ENCODE measurements at places on chromosomes 7 and 10. TPM values are rescaled to one million over a fixed set of nuclear protein-coding genes. Genes with fewer than 3 reads are reported as not detected.

DNA sequence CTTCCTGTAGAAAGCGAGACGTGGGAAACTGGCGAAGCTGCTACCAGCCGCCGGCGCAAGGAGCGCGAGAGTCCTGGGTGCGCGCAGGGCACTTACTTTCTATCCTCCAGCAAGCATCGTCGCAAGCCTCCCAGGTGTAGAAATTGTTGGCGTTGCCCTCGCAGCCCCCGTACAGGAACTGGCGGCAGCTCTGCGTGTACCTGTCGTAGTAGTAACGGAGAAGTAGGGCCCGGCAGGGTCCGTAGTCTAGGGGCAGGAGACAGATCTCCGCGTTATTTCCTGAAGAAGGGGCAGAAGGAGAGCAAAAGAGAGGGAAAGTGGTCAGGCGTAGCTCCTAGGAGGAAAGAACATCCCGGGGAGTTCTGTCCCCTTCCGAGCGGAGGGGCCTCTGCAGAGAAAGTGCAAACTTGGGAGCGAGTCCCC is 501 bp downstream of the TFPI2 start:
- DNase-seq: peak; percentile 5
- peaks cover 8% of the 10 kb centered on the region for H3K4me1 ChIP-seq
- H3K36me3 ChIP-seq: no peaks in the 10 kb centered on the region
- H3K27me3 ChIP-seq: peaks cover 69% of the 10 kb centered on the region

The FAS gene
- total RNA-seq: 33.4 TPM

DNA sequence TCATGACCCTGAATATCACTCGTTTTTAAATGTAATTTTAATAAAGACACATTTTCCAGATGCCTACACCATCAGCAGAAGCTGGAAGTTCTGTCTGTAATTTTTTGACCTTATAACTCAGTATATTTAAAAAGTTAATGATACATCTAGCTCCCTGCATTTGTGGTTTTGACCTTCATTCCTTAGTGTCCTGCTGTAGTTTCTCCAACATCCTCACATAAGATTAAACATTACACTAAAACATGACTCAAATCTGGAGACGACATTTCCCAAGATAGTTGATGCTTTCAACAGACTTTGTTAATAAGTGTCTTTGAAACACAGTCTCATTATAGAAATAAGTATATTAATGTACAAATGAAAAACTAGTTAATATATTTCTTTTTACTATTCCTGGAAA is 363.1 kb downstream of the POM121L12 start:
- no peaks in the 10 kb centered on the region for H3K27me3 ChIP-seq
- H3K4me3 ChIP-seq: no peak overlapping the region
- no peak for DNase-seq
- no peaks in the 10 kb centered on the region for H3K36me3 ChIP-seq

- DNase-seq: no peak
- H3K4me1 ChIP-seq: no peaks in the 10 kb centered on the region
- H3K36me3 ChIP-seq: no peaks in the 10 kb centered on the region
- no peaks in the 10 kb centered on the region for H3K27me3 ChIP-seq
Observed at GRCh38 chr10:81179805-81180452, 642.2 kb downstream of the SH2D4B start.

DNA sequence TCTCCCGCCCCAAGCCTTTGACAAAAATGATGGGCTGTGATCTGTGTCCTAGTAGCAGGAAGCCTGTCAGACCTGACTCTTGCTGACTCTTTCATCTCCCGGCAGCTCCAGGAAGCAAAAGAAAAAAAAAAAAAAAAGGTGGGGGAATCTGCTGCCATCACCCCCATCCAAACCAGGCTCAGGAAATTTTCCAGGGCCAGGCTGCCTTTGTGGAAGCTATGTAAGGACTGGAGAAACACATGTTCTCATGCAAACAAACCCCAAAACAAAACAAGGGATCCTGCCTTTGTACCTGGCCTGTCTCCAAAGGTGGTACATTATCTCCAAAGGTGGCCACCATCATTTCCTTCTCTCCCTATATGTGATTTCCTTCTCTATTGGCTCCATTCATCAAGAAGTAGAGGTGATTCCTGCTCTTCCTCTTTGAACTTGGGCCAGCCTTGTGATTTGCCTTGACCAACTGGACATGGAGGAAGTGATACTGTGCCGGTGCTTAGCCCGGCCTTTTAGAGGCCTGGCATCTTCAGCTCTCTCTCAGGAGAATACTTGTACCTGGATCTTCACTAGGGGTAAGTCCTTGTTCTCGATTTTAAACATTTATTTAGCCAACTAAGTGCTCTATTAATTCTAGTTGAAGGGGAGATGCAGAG is 192.2 kb upstream of the SVIL start:
- DNase-seq: no peak
- H3K36me3 ChIP-seq: no peaks in the 10 kb centered on the region

The MNX1 gene
- total RNA-seq: not detected

DNA sequence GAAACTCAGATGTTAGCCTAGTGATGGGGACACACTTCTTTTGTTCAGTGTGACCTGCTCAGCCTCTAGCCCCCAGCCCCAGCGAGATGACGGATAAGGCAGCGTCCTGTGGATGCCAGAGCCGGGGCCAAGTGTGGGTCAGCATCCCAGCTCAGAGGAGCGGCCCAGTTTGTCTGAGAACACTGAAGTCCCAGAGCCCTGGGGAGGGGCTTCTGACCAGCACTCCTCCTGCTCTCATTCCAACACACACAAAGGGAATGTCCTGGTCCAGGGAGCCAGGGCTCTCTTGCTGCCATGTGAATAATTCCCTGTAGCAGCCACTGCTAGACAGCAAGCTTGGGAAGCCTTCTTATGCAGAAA is 4.5 kb upstream of the ATP6V0E2 start:
- H3K4me1 ChIP-seq: peaks cover 78% of the 10 kb centered on the region
- peak overlapping the region; percentile 55 for H3K4me3 ChIP-seq
- no peak for DNase-seq

- no peak overlapping the region for H3K4me3 ChIP-seq
- no peak for DNase-seq
- H3K4me1 ChIP-seq: no peaks in the 10 kb centered on the region
- no peak overlapping the region for H3K27ac ChIP-seq
Observed at GRCh38 chr7:28533731-28534531, 121.6 kb downstream of the CREB5 start.

The CPXM2 gene
- not detected for total RNA-seq

GRCh38 chr10:101775273-101776160 is at the start of gene FGF8:
FGF8 (minus strand) TSS chr10:101776114; CDS start chr10:101775900, 214 bp downstream.
- peaks cover 74% of the 10 kb centered on the region for H3K27me3 ChIP-seq
- DNase-seq: no peak
- peaks cover 23% of the 10 kb centered on the region for H3K36me3 ChIP-seq
- peaks cover 26% of the 10 kb centered on the region for H3K4me1 ChIP-seq

- H3K36me3 ChIP-seq: peaks cover 33% of the 10 kb centered on the region
- peaks cover 44% of the 10 kb centered on the region for H3K4me1 ChIP-seq
- no peak overlapping the region for H3K4me3 ChIP-seq
- no peaks in the 10 kb centered on the region for H3K27me3 ChIP-seq
Observed at GRCh38 chr7:5633161-5634106, 148.0 kb downstream of the RNF216 start.

- H3K36me3 ChIP-seq: no peaks in the 10 kb centered on the region
- no peak for DNase-seq
- H3K27me3 ChIP-seq: peaks cover 6% of the 10 kb centered on the region
- H3K27ac ChIP-seq: no peak overlapping the region
Observed at GRCh38 chr7:42053834-42054233, 183.2 kb downstream of the GLI3 start.

The ECHDC3 gene
- 1.9 TPM for total RNA-seq

The GPR141 gene
- not detected for total RNA-seq

Data from activated naive CD8-positive, alpha-beta T cell treated with anti-CD3 and anti-CD28 coated beads for 36 hours (primary cell).